Neural crest cell (in vitro differentiated cells): ENCODE measurements at places on chromosomes 1 and 21. TPM values are rescaled to one million over a fixed set of nuclear protein-coding genes. Genes with fewer than 3 reads are reported as not detected.
A peak's percentile ranks its signal among the peaks of the same experiment; 100 is the strongest.

PLCH2 gene
- total RNA-seq: 0.37 and 0.59 TPM in 2 replicates

LENEP gene
- 1.9 and 2.5 TPM in 2 replicates for total RNA-seq

HEYL gene
- total RNA-seq: 4.9 and 5.0 TPM in 2 replicates

DNA sequence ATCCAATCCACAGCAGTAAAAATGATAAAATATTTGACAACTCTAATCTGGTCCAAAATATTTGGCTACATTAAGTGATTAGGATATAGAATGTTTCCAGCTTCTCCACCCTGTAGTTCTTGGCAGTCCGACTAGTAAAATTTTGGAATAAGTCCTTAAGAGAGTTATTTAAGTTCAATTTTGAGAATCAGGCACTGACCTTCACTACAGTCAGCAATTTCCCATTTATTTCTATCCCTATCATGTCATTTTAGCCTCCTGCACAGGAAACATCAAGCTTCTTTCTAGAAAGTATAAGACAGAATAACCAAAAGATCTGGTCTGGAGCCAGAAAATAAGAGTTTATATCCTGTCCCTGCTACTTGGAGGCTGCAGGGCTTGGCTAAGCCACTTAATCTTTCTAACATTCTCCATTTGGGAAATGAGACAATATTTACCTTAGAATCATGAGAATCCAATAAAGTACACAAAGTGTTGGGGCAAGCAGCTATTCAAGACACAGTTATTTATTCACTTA lies 162.2 kb downstream of the DPYD start:
- H3K4me1 ChIP-seq: no peaks in the 10 kb centered on the region
- H3K27ac ChIP-seq: no peak overlapping the region
- H3K4me3 ChIP-seq: no peak overlapping the region
- DNase-seq: no peak
- H3K36me3 ChIP-seq: no peaks in the 10 kb centered on the region

DNA sequence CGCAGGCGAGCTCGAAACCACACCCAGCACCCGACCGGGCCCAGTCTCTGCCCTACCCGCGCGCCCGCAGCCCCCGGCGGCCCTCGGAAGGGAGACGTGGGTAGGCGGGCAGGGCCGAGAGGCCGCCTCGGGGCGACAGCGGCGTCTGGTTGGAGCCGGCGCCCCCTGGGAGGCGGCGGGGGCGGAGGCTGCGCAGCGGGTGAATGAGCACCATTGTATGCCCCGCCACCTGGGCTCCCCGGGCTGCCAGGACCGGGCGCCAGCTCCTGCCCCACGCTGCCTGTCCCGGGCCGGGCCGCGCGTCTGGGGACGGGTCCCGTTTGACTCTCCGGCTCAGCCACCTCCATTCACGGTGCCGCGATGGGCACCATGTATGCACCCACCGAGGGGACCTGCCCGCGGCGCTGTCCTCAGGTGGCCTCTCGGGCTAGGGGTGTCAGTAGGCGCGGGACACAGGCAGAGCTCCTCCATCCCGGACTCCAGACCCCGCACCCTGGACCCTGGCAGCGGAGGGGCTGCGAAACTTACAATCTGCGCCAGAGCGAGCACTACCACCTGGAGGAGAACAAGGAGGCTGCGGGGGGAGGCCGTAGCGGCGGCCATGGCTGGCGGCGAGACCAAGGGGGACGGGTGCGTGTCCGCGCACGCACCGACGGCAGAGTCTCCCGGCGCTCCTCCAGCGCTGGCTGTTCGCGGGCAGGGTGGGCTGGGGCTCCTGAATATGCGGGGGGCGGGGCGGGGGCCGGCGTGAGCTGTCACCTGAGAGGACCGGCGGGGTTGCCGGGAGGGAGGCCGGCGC lies at the start of gene COL9A2:
TSS of gene COL9A2 (minus strand) at position 692 of the 799 bp plus-strand sequence. CDS start at position 603, 89 bp downstream.
- H3K4me3 ChIP-seq: peak within 1 kb of the TSS; percentile 88
- DNase-seq: peak; percentile 44
- H3K27me3 ChIP-seq: peaks cover 50% of the 10 kb centered on the region
- H3K4me1 ChIP-seq: peaks cover 31% of the 10 kb centered on the region
- peak within 1 kb of the TSS; percentile 35 for H3K27ac ChIP-seq

- no peak overlapping the region for H3K27ac ChIP-seq
- no peaks in the 10 kb centered on the region for H3K27me3 ChIP-seq
- peaks cover 48% of the 10 kb centered on the region for H3K4me1 ChIP-seq
- peak overlapping the region; percentile 72 for H3K4me3 ChIP-seq
Measured at GRCh38 chr1:32182060-32182459, 2.6 kb downstream of the TXLNA start.
